ENCODE measurements at places on chromosomes 3 and 15.

GRCh38 chr3:160171813-160172212, 53.4 kb upstream of the C3orf80 start:
- DNase-seq: no peak

- no peak for DNase-seq
These were observed 79.5 kb upstream of the POMGNT2 start for GRCh38 chr3:43185274-43185982.

GRCh38 chr15:56040081-56041035, 46.9 kb upstream of the NEDD4 start:
- no peak for DNase-seq

DNA sequence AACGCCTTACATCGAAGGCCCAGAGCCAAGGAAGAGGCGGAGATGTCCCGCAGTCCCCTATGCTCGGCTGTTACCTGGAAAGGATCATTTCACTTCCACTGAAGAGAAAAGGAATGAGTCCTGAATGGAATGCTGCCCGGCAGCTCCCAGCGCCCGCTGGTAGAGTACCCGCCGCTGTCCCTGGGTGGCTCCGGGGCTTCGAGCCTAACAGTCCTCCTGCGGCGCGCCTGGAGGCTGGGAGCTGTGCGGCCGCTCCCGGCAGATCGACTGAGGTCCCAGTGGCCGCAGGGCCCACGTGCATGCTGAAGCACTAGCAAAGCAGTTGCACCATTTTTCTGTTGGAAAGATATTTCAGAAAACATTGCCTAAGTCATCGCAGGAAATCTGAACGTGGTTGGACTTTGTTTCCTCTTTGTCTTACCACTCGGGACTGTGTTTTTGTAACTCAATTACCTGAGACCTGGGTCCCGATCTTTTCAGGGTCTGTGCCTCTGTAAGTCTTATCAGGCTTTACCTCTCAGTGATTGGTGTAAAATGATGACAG, 984 bp downstream of the RNU6-1 start:
- DNase-seq: peak; percentile 35

DNA sequence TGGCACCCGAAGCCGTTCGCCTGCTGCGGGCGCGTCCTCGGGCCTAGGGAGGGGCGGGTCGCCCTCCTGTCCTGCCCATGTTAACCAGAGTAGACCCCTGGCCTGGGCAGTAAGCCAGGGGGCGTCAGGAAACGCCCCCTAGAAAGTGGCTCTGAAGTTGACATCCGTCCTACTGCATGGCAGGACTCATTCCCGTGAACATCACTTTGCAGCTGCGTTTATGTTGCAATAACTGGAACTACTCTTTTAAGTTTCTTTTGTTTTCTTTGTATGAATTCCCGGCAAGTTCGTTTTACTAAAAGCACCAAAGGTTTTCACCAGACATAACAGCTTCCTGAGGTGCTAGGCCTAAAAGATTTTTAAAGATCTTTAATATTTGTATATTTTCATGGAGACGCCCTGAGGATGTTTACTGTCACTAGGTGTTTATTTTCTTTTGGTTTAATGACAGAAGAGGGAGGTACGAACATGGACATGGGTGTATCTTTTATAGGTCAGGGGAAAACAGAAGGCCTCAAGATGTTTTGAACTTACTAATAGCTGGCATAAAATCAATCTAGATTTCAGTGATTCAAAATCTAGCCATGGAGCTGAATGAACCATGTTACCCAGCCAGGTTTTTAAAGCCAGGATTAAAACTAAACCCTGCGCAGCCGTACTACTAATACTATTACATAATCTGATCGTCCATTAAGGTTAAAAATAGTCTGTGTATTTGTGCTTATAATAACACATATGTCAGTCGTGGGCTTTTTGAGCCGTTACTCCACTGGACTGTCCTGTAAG, 1.0 kb downstream of the C15orf61 start:
- peak; percentile 35 for DNase-seq

DNA sequence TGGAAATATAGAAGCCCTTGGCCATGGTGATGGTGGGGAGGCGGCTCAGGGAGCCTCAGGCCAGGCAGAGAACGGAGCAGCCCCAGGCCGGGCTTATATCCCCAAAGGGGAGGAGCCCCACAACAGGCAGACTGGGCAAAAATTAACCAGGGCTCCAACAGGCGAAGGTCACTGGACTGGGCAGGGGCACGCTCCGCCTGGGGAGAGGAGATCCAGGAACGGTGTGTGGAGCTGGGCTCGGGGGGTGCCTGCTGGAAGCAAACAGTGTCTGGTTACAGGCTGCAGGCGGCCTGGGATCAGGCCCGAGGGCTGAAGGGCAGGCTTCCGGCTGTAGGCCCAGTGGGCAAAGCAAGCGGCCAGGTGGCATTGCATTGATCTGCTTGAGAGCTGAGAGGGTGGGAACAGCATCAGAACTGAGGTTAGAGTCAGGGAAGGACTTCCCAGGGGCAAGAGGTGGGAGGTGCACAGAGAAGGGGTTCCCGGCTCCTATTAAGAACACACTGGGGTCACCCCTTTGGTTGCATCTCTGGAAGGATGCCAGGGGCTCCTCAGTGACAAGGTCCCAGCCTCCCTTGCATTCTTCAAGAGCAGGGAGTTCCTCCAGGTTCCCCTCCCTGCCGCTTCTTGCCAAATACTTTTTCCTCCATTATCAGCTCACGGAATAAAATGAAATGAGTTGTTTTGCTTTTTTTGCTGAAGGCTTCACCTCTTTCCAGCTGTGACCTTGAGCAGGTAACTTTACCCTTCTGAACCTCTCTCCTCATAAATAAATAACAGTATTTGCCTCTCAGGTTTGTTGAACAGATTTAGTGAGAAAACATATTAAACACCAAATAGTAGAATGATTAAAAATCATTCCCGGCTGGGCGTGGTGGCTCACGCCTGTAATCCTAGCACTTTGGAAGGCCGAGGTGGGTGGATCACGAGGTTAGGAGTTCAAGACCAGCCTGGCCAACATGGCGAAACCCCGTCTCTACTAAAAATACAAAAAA, 7.8 kb downstream of the ANPEP start:
- DNase-seq: no peak

DNA sequence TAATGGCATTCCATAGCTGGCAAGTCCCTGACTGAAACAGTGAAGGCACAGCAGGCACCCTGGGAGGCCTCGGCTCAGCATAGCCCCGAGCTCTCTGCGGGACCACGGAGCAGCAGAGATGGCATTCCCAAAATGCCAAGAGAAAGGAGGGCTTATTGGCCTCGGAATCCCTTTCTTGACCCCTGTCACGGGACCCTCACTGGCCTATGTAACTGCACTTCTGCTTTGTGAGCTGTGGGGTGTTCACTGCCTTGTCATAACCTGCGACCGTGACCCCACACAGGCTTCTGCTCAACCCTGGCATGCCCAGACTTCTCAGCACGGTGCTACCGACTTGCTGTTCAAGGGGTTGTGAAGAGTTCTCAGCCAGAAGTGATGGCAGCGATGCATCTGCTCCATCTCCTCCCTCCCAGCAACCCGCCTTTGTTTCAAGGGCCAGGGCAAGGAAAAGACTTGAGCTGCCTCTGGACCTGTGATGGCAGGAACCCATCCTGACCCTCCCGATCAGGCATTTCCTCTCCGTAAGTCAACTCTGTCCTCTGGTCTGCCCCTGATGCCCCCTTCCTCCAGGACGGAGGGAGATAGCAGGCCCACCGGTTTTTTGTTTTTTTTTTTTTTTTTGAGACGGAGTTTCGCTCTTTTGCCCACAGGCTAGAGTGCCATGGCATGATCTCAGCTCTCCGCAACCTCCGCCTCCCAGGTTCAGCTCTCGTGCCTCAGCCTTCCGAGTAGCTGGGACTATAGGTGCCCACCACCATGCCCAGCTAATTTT, 30.5 kb downstream of the EHD4 start:
- no peak for DNase-seq

DNA sequence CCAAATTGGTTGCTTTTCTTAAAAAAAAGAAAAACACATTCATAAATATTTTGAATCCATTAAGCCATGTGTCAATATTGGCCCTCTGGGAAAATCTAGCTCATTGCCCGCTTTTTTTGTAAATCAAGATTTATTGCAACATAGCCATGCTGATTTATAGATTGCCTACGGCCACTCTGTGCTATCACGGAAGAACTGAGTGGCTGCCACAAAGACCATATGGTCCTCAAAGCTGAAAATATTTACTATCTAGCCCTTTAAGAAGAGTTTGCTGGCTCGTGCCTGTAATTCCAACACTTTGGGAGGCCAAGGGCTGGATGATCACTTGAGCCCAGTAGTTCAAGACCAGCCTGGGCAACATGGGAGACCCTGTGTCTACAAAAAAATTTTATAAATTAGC, 45.9 kb downstream of the IL5RA start:
- no peak for DNase-seq

- DNase-seq: no peak
These were observed 3.3 kb upstream of the ISLR start for GRCh38 chr15:74170071-74170844.

DNA sequence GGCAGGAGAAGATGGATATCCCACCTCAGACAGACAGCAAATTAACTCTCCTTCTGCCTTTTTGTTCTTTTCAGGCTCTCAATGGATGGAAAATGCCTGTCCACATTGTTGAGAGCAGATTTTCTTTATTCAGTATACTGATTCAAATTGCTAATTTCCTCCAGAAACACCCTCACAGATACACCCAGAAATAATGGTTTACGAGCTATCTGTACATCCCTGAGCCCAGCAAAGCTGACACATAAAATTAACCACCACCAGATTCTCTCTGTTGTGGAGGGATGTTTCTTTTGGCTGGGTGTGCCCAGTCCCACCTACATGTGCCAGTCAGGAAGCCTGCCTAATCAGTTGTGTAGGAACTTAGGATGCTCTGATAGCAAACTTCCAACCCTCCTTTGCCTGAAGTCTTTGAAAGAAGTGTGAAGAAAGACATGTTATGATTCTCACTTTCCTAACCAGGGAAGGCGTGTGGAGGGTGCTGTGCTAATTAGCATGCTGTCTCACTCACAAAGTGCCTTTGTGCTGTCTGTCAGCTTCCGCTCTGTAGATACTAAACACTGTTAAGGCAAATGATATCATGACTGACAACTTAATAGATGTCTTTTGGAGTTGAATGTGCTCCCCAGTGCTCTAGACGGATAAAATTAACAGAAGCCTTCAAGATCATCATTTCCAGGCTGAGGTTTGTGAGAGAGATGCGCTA, 208.5 kb downstream of the CLSTN2 start:
- DNase-seq: no peak

DNA sequence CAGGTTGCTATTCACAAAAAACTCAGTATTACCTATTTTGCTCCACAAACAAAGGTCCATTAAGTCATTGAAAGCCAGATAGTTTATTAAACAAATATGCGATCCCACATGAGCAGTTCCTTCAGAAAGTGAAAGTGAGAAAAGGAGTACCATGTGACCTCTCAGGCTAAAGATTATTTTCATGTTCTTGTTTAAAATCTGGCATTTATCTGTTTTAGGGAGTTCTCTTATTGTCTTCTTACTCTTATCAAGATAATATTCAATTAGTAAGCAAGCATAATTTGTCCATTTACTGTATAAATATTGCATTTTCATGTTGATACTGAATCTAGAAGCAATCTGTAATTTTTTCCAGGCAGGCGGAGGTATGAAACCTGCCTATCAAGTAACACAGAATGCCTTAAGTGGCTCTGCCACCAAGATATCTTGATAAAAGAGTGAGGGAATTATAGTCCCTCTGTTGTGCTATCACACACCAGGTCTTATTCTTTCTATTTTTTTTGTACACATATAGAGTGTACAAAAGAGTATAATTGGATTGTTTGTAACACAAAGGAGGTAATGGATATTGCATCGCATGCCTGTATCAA, 20.1 kb upstream of the PLSCR5 start:
- DNase-seq: no peak

DNA sequence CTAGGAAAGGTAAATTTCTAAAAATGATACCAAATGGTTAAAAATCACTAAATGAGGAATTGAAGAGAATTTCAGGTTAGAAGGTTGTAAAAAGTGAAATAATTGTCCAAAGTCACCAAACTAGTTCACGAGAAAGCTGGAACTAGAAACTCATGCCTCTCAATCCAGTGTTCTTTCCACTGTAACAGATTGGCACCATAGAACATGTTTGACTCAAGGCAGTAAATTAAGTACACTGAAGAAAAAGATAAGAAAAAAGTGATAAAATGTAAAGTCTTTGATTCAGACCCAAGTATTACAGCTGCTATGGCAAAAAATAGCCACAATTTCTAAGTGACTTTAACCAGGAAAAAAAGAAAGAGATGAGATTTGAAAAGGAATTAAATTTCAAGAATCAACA, 26.5 kb downstream of the ZBTB20 start:
- DNase-seq: no peak

DNA sequence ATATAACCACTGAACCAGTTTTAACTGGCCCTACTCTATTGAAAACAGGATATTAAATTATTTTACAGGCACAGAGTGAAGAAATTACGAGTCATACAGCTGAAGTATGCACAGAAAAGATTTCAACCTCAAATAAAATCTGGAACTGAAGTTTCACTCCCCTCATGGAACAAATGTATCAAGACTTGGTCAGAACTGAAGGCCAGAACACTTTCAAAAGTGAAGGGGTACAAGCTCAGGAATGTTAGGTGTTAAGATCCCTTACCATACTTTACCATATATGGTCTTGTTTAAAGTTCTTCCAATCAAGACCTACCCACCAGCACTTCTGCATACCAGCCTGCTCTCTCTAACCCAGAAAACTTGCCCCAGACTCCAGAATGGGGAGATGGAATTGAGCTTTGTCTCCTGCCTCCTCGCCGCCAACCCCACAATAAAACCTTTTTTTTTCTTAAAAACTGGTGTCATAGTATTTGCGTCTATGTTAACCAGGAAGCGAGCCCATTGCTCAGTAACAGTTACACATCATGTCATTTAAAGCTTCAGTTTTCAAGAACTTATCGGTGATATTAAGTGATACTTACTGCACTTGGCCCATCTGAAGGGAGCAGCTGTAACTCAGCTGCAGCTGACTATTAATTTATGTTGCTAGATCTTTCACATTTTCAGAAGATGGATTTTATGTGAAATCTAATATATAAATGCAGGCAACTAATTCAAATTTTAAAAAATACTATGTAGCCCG, 59.9 kb downstream of the OXSM start:
- DNase-seq: no peak

DNA sequence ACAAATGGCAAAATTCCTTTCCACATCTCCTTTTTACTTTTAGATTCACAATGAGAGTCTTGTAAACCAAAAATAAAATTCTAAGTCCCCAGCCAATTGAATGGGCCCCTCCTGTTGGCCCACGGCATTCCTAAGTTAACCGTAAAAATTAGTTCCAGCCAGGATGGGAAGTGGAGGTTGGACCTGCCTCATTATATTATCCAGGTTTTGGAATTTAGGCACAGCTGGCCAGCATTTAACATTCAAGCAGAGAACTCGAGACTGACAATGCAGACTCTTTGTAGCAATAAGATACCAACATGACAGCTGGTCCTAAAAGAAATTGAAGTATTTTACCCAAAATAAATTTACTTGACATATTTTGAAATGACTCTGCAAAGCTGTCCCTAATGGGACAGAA, 321.0 kb upstream of the NAALADL2 start:
- no peak for DNase-seq

- no peak for DNase-seq
These were observed 176.5 kb downstream of the ADAMTSL3 start for GRCh38 chr15:83830381-83830780.

GRCh38 chr15:77529394-77530159, 103.1 kb downstream of the LINGO1 start:
- no peak for DNase-seq

GRCh38 chr15:59384507-59384906, 11.8 kb upstream of the MYO1E start:
- DNase-seq: no peak

- no peak for DNase-seq
These were observed 190.7 kb downstream of the CD47 start for GRCh38 chr3:107899990-107900651.

- DNase-seq: no peak
These were observed 60.2 kb downstream of the GRM7 start for GRCh38 chr3:6921066-6921465.

GRCh38 chr15:92361321-92362000, 32.2 kb upstream of the ST8SIA2 start:
- no peak for DNase-seq

Measured in WERI-Rb-1 (cell line).